ENCODE measurements at places on chromosomes 7 and 10.
A peak's percentile ranks its signal among the peaks of the same experiment; 100 is the strongest.

DNA sequence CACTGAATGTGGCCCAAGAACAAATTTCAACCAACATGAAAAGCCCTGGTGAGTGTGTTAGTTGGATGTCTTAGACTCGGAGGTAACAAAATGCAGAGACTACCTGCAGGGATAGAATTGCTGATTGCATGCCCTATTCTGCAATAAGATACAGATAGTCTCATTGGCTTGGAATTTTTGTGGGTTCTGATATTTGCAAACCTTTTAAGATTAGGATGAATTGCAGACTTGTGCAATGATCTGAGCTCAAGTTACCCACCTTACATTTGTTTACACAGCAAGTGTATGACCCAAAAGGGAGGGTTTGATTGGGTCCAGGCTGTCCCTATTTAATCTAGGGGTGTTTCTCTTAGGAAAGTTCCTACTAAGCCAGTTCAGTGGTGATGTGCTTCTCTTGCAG, 45.4 kb downstream of the GPR37 start:
- no peak for DNase-seq

DNA sequence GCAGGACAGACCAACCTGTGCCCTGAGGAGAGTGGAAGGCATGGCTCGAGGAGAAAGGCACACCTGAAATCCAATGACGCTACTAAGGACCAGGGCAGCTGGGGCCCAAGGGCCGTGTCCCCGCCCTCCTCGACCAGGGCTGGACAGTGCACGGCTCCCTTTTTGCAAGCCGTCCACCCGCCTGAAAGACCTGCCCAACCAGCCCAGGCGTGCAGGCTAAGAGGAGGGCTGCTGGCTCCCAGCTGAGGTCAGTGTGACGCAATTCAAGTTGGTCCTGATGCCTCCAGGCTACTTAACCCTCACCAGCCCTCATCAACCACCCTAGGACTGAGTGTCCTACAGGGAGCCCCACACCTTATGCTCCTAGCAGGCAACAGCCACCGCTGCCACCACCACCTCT, 69.3 kb downstream of the DLG5 start:
- no peak for DNase-seq

DNA sequence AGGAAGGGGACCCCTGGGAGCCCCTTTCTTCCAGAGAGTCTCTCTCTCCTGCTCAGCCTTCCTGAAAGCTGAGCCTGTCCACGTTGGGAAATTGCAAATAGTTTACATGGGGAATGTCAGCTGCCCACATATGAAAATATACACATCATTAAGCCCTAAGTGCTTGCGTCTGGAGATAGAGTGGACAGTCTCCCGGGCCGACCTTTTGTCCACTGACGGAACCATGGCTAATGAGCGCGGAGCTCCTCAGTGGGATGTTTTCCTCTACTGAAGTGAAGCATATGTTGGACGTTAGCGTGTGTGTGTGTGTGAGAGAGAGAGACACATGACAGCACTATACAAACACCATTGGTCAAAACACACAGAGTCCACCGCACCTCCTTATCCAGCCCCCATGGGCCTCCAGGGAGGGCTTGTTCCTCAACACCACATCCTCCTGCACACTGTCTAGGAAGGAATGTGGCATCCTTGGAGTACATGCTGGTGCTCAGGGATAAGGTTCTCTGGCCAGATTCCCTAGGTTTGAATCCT, 128.4 kb downstream of the RGS10 start:
- DNase-seq, result peak; percentile 93

DNA sequence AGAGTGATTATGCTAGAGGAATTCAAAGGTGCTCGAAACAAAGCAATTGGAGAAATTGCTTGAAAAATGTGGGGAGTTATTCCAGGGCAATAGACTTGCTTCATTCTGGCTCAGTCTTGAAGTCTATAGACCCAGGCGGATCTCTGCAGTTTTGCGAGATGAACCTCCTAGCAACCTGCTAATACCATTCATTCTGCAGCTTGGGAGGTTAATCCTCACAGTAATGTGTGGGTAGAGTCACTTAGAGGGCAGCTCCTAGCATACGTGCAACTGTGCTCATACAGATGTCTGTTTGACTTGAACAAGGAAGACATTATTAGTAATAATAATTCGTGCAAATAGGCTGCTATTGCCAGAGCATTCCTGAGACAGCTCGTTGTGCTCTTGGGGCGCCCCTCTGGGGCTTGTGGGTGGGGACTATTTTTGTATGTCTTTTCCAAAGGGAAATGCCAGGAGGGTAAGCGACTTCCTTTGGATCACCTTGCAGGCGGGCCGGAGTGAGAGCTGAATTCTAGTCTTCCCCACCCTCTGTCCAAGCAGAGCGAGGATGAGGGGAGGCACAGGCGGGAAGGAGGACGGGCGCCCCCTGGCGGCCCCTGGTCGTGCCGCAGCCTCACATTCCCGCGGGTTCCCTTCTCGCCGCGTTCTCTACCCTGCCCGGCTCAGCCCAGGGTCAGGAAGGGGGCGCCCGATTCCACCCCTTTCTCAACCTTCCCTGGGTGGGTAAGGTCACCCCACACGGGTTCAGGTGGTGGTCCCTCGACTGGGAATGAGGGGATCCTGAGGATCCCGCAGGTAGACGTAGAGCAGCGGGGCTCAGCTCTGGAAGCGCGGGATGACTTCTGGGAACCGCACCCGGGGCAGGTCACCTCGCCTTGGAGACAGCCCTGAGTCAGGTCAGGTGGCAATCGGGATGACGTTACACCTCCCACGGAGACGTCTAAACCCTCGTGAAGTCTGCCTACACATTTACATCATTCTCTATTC, 241.5 kb downstream of the PHTF2 start:
- no peak for DNase-seq

DNA sequence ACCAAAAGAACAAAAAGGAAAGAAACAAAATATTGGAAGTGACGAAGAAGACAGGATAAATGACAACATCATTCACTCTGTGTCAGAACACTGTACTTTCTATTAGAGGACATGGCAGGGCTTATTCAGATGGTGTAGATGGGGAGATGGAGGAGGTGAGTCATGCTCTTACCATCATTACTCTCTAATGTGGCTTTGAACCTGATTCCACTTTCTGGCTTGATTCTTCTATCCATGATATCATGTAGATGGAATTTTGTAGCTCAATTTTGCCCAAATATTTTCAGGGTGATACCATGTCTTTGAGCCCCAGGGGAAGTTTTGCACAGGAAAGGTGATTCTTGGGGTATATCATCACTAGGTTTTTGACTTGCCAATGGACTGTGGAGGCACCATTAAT, 91.7 kb downstream of the CFAP58 start:
- DNase-seq, result no peak

DNA sequence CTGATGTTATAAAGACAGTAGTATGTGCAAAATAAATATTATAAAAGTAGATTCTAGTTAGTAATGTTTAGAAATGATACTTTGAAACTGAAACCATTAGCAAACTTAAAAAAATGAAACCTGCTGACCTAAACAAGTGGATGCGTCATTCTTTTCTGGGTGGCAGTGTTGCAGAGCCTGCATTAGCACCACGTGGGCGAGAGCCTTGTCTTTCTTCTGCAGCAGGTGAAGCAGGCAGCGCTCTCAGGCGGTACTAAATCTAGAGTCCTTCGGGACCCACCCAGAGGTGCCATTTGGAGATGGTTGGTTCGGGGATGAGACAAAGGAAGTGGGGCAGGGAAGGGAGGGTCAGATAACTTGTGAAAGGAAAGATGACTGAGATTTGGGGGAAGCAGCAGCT, 759.1 kb upstream of the IGFBP3 start:
- DNase-seq, result no peak

DNA sequence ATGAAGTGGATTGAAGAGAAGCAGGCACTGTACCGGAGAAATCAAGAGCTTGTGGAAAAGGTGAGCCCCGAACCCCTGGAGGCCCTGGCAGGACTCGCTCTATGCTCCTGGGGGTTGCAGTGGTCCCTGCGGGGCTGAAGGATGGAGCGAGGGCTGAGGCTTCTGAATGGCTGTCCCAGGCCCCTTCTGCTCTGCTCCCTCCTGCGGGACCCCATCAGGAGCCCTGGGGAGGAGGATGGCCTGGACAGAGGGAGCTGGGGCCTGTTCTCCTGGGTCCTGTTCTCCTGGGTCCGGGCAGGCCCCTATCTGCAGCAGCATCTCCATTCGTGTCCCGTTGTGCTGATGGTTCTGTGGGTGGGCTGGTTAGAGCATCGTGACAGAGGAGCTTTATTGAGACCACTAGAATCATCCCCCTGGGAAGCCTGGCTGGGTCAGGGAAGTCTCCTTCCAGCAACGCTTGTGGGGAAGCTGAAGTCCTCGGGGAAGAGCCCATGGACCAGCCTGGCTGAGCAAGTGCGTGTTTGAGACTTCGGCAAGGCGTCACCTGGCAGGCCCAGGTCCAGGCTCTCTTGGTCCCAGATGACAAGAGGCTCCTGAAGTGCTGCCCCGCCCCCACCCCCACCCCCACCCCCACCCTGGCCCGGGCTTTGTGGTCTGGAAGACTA, 41.1 kb upstream of the DPYSL4 start:
- no peak for DNase-seq

GRCh38 chr7:138167222-138167621, 91.0 kb downstream of the AKR1D1 start:
- DNase-seq, result no peak

DNA sequence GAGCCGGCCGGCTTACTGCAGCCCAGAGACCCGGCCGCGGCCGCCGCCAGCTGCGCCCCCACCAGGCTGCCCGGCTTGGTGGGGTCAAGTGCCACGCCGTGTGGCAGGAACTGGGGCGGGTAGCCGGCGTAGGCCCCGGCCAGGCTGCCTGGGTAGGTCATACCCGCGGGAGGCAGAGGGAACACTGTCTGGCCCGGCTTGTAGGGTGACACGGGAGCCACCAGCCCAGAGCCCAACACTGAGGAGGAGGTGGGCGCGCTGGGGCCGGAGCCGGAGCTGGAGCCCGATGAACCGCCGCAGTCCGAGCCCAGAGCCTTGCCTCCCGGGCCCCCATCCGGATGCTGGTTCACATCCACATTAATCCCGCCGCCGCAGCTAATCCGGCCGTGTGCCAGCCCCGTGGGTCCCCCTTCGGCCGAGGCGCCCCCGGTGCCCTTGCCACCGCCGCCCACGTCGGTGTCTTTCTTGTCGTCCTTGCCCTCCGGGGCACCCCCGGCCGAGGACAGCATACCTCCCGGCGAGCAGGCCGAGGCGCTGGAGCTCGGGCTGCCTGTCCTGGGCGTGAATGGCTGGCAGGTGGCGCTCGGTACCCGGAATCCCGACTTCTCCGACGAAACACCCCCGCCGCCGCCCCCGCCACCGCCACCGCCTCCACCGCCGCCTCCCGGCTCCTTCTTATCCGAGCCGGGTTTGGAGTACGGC, 2.0 kb downstream of the ZNF503 start:
- DNase-seq, result peak; percentile 86

GRCh38 chr7:45689011-45689796, 115.0 kb downstream of the ADCY1 start:
- no peak for DNase-seq

- DNase-seq, result no peak
Measured at GRCh38 chr7:78264105-78264504, 465.5 kb downstream of the PHTF2 start.

DNA sequence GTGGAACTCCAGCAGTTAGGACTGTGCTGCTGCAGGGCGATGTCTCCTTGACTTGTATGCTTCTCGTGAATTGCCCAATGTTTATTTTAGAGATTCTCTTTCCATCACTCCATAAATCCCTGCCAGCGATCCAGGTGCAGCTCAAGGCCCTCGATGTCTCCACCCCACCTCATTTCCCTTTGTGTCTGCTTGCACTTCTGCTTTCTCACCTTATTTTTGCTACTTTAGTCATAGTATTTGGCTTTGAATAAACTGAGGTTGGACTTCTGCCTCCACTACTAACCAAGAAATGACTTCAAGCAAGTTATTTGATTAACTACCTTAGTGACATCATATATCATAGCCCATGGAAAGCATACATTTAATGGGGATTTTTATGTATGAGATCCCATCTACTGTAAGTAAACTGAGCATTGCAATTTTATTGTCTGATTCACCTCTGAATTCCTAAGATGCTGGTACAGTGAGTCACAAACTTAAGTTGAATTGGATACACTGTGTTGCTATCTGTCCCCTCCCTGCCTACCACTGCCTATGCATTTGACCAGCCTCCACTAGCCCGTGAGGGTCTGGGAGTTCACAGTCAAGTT, 255.8 kb downstream of the ABCA13 start:
- no peak for DNase-seq

DNA sequence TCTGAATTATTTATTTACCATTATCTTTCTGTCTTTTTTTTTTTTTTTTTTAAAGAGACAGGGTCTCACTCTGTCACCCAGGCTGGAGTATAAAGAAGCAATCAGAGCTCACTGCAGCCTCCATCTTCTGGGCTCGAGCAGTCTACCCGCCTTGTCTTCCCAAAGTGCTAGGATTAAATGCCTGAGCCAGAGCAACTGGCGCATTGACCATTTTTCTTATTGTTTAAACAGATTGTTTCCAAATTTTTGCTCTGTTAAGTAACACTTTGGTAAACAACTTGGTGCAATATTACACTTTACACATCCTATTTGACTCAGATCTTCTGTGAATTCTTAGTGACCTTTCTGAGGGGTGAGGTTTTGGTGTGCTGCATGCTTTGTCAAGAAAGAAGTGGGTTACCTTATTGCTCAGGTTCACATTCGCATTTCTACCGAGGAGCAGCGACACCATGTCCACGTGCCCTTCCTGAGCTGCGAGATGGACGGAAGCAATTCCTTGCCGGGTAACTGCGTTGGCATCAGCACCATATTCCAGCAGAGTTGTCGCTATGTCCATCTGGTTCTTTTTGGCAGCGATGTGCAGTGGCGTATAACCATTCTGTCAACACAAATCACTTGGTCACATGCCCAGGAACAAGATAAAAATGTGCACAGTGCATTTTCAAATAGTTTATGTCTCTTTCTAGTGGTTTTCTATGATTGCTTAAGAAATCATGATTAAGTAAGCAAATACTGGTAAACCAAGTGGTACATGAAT, 203.2 kb downstream of the ANK3 start:
- peak; percentile 29 for DNase-seq

DNA sequence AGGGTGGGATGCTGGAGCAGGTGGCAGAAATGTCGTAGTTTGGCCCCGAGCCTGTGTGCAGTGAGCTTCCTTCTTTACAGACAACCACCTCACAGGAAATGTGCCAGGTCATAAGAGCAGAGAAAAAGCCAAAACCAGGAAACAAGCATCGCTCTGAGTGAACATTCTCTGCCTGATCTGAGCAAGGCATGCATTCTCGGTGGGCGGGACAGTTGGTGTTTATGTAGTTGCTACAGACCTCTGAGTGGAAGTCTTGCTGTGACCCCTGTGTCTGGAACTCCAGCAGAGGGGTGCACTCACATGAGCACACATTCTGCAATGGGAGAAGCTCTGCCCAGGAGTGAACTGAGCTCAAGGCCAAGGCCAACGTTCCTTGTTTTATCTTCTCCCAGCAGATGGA, 230.1 kb downstream of the TCERG1L start:
- DNase-seq, result peak; percentile 17

- DNase-seq, result no peak
Measured at GRCh38 chr7:156554488-156554887, 86.1 kb upstream of the RNF32 start.
